Activated T-helper 9 cell treated with anti-CD3 and anti-CD28 coated beads, Interleukin-2, amount 50 U/mL, for 16 hours (primary cell): ENCODE measurements at places on chromosomes 6 and 20.

DNA sequence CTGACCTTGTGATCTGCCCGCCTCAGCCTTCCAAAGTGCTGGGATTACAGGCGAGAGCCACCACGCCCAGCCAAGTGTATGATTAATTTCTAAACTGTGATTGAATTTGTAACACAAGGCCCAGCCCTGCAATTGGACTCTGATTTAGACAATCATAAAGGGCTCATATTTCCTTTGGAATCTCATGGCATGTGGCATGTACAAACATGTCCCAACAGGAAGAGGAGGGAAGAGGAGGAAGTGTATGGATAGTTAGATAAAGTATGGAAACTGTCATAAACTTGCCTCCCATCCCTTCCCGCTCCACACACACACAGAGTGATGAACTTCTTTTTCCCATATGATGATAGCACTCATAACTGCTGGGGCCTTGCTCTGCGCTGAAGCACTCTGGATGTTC is 27.2 kb upstream of the QKI start:
- DNase-seq, result no peak

- DNase-seq, result no peak
Observed at GRCh38 chr20:35004749-35005462, 49.2 kb downstream of the MYH7B start.

DNA sequence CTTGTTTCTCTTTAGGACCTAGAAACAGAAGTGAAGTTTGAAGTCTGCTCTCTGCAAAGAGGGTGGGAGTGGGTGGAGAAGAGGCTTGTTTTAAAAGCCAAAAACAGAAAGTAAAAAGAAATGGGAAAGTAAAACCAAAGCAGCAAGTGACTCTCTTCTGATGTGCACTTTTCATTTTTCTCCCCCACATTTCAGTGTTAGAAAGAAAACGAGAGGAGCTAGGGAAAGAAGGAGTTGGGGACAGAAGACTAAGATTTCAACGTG is 1.3 kb downstream of the C6orf141 start:
- no peak for DNase-seq

DNA sequence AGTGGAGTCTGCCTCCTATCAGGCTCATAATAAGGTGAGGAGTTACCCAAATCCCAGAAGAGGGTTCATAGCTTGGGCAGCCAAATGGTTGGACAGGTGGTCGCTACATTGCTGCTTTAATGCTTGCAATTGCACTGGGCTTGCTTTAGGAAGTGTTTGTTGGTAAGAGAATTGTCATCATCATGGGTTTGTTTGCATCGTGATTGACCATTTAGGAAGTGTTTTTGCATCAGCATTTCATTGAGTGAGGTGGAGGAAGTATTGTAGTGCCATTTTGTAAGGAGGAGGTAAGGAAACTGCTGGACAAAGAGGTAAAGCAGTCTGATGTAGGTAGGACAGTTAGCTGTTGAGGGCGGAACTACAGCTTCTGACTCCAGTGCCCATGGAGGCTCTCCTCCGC is 101.5 kb downstream of the ARID1B start:
- no peak for DNase-seq

DNA sequence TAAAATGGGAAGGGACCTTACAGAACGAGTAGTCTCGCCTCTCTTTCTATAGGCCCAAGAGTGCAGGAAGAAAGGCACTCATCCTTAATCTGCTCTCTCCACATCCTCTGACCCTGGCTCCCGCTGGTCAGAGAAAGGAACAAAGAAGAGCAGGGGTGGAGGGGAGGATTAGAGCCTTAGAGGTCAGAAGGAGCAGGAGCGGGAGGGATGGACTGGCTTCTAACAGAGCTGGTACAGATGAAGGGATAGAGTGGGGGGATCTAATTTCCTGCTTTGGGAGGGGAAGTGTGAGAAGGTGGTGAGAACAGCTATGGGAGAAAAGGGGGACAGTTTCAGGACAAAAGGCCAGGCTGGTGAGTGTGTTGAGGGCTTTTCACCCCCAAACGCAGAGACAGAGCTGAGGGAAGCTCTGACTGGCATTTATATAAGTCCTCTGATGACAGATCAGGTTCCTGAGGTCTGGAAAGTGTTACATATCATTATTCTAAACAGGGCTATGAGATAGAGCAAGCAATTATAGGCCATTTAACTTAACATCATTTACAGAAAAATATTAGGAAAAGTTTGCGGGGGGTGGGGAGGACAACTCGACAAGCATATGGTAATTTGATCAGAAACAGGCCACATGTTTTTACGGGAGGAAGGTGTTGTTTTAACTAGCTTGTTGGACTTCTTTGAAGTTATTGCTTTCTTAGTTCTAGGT is 111.1 kb downstream of the FOXC1 start:
- DNase-seq, result no peak

DNA sequence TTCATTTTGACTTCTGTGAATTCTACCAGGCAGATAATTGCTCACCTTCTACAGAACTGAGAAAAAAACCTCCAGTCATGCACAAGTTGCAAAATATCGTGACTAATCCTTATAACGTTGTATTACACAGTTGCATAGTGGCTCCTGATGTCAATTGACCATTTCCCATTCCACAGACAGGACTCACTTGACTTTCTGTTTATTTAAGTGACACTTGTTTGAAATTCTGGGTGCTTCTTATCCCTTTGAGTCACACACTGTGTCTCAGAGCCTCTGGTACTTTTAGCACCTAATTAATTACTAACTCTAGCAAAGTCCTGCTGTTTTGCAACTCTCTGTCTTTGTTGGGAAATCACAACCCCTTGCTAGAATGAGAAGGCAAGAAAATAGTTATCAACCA is 16.2 kb upstream of the RSPO3 start:
- DNase-seq, result no peak

DNA sequence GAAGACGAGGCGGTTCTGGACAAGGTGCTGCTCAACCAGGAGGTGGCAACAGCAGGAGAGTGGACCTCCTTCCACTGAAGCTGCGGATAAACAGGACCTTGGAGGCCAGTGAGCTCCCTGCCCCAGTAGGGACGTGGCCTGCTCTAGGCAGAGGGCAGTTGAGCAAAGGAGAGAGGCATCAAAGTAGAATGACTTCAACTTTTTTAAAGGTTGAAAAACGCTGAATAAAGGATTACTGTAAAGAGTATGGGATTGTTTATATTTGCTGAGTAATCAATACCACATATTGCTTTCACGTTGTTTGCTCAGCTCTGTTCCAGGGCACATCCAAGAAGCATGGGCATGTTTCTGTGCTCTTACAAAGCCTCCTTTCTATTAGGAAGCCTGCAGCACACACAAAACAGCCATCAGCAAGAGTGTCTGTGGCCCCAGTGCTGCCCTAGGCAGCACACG is 48.1 kb downstream of the ERMARD start:
- no peak for DNase-seq

GRCh38 chr6:138307816-138308730 is 69.6 kb upstream of the SMIM28 start:
- no peak for DNase-seq

- DNase-seq, result no peak
Observed at GRCh38 chr6:79981652-79982051, 22.8 kb upstream of the TTK start.

DNA sequence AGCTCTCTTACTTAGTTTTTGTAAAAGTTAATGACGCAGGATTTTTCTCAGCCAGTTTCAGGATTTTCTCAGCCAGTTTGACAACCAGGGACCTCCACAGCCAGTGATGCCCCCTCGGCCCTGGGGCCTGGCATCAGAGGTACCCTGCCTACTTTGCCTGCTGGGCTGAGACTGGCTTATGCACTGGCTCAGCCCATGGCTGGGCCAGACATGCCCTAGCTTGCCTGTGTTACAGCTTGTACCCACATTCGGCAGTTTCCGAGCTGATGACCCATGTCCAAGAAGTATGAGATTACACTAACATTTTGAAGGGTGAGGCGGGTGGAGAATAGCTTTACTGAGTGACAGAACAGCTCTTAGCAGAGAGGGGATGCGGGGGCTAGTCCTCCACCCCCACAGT is 406.1 kb upstream of the HSF2 start:
- DNase-seq, result no peak
